ENCODE measurements at places on chromosomes 11 and 22.

DNA sequence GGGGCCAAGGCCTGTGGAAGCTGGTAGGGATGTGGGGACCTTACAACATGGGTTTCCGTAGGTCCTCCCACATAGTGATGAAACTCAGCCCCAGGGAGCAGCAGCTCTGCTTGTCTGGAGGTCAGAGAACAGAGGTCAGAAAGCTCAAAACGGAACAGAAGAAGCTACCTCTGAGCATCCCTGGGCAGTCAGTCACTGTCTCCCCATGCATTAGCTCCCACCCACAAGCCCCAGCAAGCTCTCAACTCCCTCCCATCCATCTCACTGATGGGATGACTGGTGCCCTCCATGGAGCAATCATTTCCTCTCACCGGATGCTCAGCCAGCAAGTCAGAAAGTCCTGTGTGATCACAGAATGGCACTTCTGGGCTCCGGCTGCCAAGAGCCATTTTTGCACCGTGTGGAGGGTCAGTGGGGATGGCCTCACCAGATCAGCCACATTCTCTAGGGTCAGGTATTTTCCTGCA lies 1.9 kb downstream of the TPP1 start:
- DNase-seq: no peak

DNA sequence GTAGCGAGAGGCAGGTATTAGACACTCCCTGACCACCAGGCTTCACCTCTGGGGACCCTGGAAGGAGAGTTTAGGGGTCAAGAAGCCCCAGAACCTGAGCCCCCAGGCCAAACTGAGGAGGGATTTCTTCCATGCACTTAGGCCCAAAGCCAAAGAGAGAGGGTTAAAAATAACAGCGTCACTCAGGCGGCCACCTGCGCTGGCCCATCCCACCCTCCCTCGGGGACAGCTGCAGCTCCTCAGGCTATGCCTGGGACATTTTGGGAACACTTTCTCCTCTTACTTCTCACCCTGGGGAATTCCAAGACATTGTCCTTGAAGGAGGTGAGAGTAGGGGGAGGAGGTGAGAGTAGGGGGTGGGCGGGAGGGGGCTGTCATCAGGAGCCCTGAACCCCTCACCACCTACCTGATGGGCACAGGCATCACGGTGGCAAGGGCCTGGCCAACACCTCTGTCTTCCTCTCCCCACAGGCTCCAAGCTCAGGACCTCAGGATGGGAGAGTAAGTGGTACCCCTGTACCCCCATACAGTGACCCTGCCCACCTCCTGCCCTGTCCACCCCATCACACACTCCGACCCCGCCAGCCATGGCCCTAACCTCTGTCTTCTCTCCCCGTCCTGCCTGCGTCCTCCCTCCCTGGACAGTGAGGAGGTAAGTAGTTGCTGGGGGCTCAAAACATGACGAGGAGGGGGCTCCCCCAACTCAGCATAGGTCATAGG lies 583 bp downstream of the TNNI2 start:
- DNase-seq: no peak

DNA sequence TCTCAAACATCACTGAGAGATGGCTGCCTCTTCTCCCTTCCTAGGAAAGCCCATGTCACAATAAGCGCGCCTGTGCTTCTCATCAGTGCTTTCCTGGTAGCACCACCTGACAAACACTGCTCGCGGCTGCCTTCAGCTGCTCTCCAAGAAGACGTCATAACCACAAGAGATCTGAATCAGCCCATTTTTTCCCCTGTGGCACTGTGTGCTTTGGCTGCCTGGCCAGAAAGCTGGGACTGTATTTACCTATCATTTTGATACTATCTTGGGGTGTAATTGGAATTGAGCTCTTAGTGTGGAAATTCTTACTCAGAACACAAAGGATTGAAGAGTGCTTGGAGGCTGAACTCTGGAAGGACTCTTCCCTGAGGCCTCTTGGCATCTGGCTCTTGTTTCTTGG lies 50.3 kb upstream of the EHF start:
- no peak for DNase-seq

- no peak for DNase-seq
These were observed 78.7 kb downstream of the PHF21B start for GRCh38 chr22:44931077-44931540.

- DNase-seq: no peak
These were observed 38.6 kb downstream of the SBF1 start for GRCh38 chr22:50436015-50436830.

DNA sequence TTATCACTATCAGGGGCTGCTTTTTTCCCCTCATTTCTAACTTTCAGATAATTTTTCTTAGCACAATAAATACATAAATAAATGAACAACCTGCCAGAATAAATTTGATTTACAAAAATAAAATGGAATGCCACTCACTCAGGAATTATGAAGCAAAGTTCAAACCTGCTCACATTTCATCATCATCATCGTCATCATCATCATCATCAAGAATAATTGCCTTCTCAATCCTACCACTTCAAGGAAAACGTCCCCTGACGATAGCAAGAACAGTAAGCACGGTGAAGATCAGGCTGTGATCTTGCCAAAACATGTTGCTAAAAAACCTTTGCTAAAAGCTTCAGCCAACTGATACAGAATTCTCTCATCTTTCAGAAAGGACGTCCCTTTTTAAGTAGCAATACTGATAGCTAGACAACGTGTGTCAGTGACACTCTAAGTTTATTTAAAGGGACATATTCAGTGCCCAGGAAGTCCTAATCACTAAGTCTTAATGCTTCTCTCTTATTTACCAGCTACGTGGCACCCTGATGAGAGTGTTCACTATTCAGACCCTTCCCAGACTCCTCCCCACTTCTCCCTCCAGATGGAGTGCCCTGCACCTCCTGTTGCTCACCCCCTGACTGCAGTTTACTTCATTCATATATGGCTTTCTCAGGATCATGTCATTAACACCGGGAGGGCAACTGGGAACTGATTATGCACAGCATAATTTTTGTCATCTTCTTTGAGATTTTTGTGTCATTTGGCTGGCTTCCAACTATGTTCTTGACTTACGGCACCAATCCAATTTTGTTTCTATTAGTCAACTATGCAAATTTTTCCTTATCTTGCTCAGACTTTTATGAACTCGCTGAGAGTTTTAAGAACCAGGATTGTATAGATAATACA lies 200.1 kb upstream of the GUCY1A2 start:
- no peak for DNase-seq

- DNase-seq: no peak
These were observed 33.3 kb downstream of the TEAD1 start for GRCh38 chr11:12707500-12707880.

GRCh38 chr22:40326905-40327735 lies 19.2 kb upstream of the ADSL start:
- DNase-seq: no peak

DNA sequence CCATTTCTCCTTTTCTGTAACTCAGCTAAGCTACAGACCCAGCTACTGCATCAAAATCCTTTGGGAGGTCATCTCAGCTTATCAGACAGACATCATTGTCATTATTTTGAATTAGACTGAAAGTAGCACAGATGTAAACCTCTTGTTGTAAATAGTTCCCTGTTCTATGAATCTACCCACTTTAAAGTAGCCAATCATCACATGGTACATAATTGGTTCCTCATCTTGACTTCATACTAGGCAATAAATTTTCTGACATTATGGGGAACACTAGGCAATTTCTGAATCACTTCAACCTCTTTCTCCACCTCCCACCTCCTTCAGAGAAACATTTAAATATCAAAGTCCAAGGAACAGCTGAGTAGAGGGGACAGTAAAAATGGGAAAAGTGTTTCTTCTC lies 47.9 kb downstream of the MPPED2 start:
- no peak for DNase-seq

DNA sequence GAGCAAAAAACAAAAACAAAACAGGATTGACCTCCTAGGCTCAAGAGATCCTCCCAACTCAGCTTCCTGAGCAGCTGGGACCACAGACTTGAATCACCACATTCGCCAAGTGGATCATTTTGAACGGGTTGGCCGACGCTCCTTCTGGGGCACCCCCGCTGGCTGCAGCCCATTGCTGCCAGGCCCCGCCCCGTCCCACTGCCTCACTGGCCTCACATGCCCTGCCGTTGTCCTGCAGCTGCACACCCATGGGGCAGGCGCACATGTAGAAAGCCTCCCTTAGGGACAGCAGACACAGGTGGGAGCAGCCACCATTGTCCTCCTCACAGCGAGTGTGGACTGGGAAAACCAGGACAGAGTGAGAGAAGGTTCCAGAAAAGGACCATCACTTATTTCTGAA lies 154.5 kb downstream of the CRYBB2 start:
- no peak for DNase-seq

GRCh38 chr11:75561426-75562047 lies 516 bp upstream of the SERPINH1 start:
- no peak for DNase-seq

Measured in stimulated activated CD4-positive, alpha-beta T cell treated with anti-CD3 and anti-CD28 coated beads, TNF-alpha, amount 100 ng/mL, for 4 hours (primary cell).